ENCODE measurements at places on chromosomes 13 and 19.

- DNase-seq: no peak
Measured at GRCh38 chr19:7858109-7858770, 15.9 kb downstream of the PRR36 start.

DNA sequence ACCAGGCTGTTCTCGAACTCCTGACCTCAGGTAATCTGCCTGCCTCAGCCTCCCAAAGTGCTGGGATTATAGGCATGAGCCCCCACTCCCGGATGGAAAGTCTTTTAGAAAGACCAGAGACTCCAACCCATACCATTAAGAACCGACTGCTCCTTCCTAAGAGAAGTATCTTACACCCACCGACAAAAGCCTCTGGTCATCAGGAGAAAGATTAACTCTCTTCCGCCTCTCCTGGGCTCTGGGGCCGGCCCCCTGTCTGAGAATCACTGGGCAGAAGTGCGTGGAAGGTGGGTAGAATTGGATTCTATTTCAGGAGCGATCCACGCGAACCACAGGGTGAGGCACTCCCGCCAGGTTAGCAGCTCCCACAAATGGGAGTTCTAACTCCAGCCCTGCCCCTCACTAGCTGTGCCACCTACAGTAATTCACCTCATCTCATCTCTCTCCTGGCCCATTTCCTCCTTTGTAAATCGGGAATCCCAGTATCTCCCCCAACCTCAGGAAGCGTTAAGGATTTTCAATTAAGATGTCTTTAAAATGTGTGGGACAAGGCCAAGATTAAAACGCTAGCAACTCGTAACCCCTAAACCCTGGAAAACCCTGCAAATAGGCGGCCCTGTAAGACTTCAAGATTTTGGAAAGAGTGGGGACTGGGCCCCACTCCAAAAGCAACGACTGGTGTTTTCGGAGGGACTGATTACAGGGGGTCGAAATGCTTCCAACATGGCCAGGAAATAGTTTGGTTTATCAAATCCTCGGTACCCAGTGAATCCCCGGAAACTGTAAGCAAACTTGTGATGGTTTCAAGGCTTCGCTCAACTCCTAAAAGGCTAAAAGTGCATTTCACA is 1.3 kb downstream of the HNRNPL start:
- no peak for DNase-seq

GRCh38 chr13:70390968-70391367 is 282.7 kb upstream of the KLHL1 start:
- DNase-seq: no peak

DNA sequence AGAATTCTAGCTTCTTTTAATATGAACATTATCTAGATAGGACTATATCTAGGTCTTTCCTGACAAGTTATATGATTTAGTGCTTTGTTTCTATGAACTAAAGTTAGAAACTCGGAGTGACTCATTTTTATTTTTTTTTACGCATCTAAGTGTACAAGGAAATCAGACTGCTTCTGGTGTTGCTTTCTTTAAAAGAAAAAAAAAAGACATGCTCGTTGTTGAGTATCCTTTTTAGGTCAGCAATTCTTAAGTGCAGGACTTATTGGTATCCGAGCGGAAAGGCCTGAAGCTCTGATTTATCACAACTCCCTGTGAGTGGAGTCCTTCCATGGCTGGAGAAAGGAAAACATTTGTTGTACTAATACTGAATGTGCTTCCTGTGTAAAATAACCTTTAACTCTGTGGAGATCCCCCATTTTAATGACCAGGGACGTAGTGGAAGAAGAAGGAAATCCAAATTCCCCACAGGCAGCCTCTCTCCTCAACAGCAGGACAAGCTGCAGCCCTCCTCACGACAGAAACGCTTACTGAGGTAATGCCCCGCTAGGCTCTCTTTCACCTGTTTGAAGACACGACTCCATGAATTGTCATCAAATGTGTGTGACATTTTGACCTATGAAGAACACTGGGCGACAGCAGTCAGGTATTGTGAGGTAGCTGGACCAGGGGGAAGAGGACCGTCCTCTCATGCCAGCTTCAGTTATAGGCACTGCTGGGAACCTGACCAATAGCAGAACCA is 17.9 kb upstream of the POMP start:
- DNase-seq: no peak

- no peak for DNase-seq
Measured at GRCh38 chr13:51697181-51697580, 106.8 kb downstream of the DHRS12 start.

GRCh38 chr13:99191336-99191899 is 9.2 kb upstream of the UBAC2 start:
- DNase-seq: no peak

GRCh38 chr19:47183601-47184000 is 47.4 kb downstream of the BBC3 start:
- DNase-seq: no peak

- no peak for DNase-seq
Measured at GRCh38 chr13:68056816-68057710, 826.9 kb upstream of the PCDH9 start.

DNA sequence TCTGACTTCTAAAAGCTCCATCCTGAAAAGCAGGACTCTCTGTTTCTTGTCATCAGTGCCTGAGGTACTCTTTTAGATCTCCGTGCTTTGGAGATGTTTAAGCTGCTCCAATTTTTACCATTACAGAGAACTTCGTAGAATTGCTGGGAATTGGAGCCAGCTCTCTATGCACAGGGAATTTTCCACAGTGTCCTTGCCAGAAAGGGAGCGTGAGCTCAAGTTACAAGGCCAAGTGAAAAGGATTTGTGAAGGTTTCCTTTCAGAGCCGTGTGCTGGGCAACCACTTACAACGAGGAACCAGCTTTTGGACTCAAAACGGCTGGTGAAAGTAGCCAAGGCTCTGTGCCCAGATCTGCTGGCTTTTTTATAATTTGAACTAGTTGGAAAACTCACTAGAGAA is 82.6 kb downstream of the NUFIP1 start:
- DNase-seq: peak; percentile 33

GRCh38 chr19:51040151-51040550 is 5.3 kb upstream of the KLK12 start:
- no peak for DNase-seq

DNA sequence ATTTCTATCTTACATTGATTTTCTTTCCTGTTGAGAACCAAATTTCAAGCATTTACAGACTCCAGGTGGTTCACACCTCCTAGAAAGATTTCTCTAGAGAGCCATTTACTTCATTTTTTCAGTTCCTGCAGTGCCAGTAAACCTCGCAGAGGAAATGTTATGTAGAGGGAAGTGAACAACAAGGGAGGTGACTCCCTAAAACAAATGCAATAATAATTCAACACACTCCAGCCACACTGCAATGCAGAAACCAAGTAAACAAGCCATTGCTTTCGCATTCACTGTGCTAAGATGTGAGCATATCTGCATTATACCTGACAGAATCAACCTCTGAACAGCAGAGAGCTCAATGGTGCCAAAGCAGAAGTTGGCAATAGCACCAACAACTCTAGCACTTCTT is 215.1 kb downstream of the RBM26 start:
- no peak for DNase-seq

- peak; percentile 92 for DNase-seq
Measured at GRCh38 chr19:8252922-8253589, 43.9 kb downstream of the CERS4 start.

DNA sequence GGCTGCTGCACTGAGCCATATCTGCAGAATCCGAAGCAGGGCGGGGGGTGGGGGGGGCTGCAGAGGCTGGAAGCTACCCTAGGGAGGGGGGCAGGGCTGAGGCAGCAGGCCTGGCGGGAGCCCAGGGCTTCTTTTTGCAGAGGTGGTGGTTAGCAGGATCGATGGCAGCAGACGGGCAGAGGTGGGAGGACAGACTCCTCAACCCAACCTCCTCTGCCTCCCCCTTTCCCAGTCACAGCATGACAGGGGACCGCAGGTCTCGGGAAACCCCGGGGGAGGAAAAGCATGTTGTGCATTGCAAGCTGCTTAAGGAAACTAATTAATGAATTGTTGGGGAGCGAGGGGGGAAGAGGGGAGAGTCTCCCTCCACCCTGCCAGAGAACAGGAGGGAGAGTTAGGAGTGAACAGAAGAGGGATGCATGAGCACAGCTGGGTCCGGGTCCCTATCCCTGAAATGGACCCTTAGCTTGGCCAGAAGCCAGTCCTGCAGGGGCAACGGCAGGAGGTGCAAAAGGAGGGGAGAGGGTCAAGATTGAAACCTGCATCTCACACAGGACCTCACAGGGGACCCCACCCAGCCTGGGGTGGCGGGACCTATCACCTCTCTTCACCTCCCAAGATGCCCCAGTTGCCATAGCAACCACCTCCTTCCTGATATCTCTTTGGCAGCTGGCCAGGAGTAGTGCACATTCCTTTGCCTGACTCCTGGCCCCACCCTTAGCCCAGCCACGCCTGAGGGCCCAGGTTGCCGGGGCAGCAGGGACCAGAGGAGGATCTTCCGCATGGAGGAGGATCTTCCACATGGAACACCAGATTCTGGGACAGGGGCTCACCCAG is 1.8 kb downstream of the FXYD7 start:
- no peak for DNase-seq

- no peak for DNase-seq
Measured at GRCh38 chr19:8069096-8069973, 16.8 kb downstream of the CCL25 start.

- DNase-seq: peak; percentile 43
Measured at GRCh38 chr13:20492641-20493040, 33.0 kb downstream of the CRYL1 start.

- DNase-seq: peak; percentile 50
Measured at GRCh38 chr19:1471010-1471514, 8.0 kb downstream of the C19orf25 start.

GRCh38 chr13:97627566-97627965 is 193.6 kb downstream of the RAP2A start:
- DNase-seq: peak; percentile 83

- no peak for DNase-seq
Measured at GRCh38 chr13:31986676-31987470, 44.7 kb upstream of the FRY start.

GRCh38 chr13:49616676-49617065 is 11.6 kb upstream of the ARL11 start:
- DNase-seq: no peak

- peak; percentile 61 for DNase-seq
Measured at GRCh38 chr19:44847144-44848035, 1.3 kb downstream of the NECTIN2 start.

GRCh38 chr19:6590827-6591319 is at the start of gene CD70:
Gene CD70, minus strand, starts transcription at chr19:6591150. Its CDS starts 148 bp downstream, at chr19:6591002.
- peak; percentile 60 for DNase-seq

GRCh38 chr19:44789943-44790483 is 12.3 kb downstream of the CBLC start:
- no peak for DNase-seq

GRCh38 chr19:6811906-6812305 is 39.4 kb downstream of the VAV1 start:
- peak; percentile 68 for DNase-seq

GRCh38 chr19:45476304-45476703 is 8.5 kb downstream of the FOSB start:
- DNase-seq: no peak

- DNase-seq: no peak
Measured at GRCh38 chr19:7483720-7484201, 5.1 kb downstream of the PEX11G start.

DNA sequence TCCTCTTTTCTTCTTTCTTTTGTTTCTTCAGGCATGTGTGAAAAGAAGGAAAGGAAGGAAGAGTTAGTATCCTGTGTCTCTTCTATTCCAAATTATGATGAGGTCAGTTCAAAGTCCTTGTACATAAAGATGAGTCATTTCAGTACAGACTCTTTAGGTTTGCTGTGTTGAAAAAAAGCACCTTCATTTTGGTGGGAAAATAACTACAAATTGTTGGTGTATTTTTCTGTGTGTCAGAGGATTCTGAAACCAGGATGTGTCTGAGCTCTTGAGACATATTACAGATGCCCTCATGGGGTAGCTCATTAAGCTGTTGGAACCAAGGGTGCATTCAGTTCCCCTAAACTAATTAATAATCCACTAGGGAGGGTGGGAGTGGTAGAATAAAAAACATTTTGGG is 5.8 kb upstream of the HSPH1 start:
- no peak for DNase-seq

- peak; percentile 18 for DNase-seq
Measured at GRCh38 chr13:20230913-20231838, 943 bp downstream of the GJB6 start.

DNA sequence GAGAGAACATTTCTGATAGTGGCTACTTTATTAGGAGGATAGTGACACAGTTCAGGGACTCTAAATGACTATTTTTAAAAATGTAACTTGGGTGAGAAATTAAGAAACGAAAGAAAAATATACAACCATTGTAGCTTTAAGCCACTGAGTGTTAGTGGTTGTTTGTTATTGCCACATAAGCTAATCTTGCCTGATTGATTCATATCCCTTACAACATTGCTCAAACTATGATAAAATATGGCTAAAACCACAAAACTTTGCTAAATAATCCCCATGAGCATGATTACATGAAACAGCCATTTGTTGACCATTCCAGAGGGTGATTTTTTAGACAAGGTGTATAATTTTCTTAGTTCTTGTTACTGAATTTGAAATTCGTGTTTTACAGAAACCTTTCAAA is 343.4 kb downstream of the SLITRK5 start:
- no peak for DNase-seq

- DNase-seq: no peak
Measured at GRCh38 chr13:91729859-91730258, 331.4 kb downstream of the GPC5 start.

DNA sequence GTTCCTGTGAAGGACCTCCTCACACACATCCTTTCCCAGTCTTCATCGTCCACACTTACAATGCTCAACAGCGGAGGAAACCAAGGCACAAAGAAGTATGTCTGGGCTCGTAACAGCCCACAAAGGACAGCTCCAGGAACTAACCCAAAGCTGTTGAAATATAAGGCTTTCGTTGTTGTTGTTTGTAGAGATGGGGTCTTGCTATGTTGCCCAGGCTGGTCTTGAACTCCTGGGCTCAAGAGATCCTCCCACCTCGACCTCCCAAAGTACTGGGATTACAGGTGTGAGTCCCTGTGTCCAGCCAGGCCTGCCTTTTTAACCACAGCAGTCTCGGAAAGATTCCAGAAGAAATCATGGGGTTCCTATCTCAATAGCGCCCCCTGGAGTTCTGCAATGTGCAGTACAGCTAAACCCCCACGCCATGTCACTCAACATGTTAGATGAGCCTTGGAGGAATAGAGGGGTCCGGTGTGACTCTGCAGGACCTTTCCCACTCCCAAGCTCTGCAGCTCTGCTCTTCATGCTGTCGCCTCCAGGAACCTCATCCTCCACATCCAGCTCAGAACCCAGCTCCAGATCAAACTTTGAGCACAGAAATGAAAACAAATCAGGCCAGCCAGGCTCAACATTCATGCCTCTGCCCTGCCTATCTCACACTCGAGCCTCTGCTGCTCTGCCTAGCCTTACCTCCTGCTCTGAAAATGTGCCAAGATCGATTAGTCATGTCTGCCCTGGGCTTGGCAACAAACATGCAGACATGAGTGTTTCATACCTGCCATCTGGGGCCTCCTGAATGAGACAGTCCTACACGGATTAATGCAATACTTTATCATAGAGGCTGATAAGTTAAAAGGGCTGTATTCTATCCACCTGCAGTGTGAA is 7.5 kb downstream of the PLA2G4C start:
- peak; percentile 57 for DNase-seq

GRCh38 chr19:57212109-57212508 is 18.7 kb upstream of the AURKC start:
- no peak for DNase-seq

Data from AG20443 (cell line).